ENCODE measurements at places on chromosomes 7 and 10.

- DNase-seq, result no peak
These were observed 74.3 kb downstream of the GFRA1 start for GRCh38 chr10:116198676-116199035.

DNA sequence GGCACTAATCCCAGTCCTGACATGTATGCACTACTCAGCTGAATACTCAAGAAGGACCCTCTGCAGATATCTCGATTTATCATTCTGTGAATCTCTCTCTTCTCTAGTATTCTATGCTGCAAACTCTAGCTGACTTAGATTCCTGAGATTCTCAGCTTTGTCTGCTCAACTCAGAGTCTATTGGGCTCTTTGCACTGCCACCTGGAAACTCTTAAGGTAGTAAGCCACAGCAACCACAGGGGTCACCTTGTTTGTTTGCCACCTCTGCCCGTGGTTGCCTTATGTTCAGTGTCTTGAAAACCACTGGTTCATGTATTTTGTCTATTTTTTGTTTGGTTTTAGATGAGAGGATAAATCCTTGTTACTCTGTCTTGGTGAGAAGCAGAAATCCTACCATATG lies 72.9 kb downstream of the SP8 start:
- DNase-seq, result no peak

GRCh38 chr7:128071376-128071775 lies 40.1 kb upstream of the LRRC4 start:
- no peak for DNase-seq

DNA sequence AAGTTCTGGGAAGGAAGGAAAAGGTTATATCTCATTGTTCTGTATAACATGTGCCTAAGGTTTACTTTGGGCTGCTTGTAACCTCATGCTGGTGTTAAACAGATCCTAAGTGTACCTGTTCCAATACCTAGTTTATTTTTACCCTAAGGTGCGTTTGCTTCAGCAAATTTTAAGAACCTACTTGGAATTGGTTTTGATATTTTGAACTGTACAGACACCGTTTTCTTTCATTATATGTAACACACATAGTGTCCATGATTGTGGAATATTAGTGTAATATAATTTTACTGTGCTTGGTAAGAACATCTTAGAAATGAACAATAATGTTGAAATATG lies 285.6 kb upstream of the DKK1 start:
- DNase-seq, result no peak

DNA sequence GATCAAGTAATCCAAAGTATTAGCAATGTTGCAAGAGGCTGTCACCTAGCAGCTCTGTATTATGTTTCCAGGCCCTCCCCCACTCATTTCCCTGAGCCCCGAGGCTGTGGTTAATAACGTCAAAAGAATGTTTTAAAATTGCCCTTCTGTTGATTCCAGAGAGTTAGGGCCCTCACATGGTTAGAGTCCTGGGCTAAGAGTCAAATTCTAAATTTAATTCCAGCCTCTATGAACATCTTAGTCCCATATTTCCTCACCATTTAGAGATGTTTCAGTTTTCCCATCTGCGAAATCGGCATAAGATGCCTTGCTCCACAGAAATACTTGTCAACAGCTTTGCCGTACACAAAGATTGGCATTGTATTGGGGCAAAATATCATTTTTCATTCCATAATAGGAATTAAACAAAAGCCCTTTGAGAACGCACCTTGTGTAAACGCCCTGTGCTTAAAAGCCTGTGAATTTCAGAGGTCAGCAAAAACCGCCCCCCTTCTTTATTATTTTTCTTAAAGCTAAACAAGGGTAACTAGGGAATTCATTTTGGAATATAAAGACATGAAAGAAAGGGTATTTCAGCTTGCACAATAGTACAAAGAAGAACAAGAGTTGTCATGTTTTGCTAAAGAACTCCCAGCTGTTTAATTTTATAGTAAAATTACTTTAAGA lies 135.8 kb downstream of the ARID5B start:
- peak; percentile 67 for DNase-seq

DNA sequence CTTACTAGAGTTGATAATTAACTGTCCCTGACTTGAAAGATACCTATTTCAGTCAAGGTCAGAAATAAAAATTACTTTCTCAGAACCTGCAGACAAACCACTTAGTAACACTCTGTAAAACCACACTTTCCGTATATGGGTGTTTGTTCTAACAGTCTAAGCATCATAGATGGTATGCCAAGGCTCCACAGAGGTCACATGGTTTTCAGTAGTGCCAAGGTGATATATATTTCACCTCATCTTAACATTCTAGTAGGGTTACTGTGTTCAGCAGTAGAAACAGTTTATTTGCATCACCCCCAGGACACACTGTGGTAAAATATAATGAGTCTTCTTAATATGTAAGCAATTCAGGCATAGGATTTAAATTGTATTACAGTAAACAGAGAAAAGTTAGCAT lies 61.5 kb downstream of the KCND2 start:
- no peak for DNase-seq

DNA sequence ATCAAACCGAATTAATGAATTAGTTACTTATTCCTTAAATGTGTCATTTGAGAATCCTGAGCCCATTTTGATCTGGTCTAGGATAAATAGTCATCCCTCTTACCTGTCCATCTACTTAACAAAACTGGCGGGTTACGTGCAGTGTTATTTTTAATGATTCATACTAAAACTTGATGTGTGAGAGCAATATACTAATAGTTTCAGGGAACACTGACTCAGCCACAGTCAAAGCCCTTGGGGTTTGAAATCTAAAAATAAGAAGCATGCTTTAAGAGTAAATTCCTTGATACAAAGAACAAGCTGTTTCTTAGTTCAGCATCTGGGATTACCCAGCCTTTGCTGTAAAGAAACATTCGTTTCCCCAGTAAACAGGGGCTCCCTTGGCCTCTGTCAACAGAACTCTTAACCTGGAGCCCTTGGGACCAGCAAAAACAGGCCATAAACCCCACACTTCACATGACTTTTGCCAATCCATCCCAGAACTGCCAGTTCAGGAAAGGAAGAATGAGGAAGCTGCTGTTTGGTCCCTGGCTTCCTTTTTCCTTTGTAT lies 370.6 kb upstream of the IGFBP3 start:
- DNase-seq, result no peak

GRCh38 chr10:9102026-9102425 lies 1047.5 kb downstream of the GATA3 start:
- no peak for DNase-seq

GRCh38 chr10:60952067-60952845 lies 8.3 kb upstream of the RHOBTB1 start:
- no peak for DNase-seq

GRCh38 chr7:155064186-155064585 lies 5.9 kb upstream of the HTR5A start:
- DNase-seq, result no peak

GRCh38 chr10:20573924-20574323 lies 323.2 kb downstream of the NEBL start:
- no peak for DNase-seq

GRCh38 chr7:31002256-31002655 lies 38.5 kb downstream of the GHRHR start:
- peak; percentile 59 for DNase-seq

DNA sequence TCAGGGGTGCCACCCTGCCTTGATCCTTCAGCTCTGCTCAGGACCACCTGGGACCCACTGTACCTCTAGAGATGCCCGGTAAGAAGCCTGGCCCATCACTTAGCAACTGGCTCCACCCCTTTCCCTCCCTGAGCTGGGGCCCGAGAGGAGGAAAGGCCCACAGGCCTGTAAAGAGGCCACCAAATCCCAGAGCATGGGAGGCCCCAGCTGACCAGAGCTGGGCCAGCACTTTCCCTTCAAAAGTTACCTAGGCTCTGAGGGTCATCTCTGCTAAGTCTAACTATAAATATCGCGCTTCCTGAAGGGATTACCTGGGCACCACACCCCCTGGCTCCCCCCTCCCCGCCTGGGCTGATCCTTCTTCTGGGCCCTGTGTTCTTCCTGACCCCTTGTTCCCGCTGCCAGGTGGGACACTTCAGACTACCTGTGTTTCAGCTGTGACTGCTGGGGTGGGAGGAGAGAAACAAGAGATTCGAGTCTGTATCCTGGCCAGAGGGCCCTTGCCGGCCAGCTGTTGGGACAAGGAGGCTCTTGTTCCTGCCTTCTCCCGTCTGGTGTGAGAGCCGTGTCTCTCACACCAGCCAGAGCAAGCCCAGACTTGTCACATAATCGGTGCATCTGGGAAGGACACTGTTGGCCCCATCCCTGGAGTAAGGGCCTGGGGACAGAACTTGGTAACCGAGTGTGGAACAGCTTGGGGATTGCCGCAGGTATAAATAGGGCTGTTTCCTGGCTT lies 22.8 kb upstream of the ANKRD2 start:
- no peak for DNase-seq

GRCh38 chr7:129690701-129691100 lies 79.2 kb downstream of the NRF1 start:
- no peak for DNase-seq

GRCh38 chr7:12674861-12675260 lies 12.6 kb upstream of the ARL4A start:
- DNase-seq, result no peak

- no peak for DNase-seq
These were observed 466.3 kb downstream of the SEMA3D start for GRCh38 chr7:84720456-84721097.

DNA sequence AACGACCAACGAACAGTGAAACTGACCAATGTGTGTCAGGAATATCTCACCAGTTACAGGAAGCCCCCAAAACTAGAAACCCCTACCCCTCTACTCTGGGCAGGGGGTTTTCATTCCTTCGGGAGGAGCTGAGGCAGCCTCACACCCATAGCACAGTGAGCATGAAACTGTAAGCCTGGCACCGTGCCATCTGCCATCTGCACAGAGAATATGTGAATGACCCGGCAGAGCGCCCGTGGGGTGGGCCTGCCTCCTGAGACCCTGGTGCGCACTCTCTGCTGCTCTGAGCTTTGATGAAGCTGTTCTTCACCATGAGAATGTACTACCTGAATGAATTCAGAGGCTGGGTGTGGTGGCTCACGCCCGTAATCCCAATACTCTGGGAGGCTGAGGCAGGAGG lies 27.1 kb downstream of the DAGLB start:
- no peak for DNase-seq

DNA sequence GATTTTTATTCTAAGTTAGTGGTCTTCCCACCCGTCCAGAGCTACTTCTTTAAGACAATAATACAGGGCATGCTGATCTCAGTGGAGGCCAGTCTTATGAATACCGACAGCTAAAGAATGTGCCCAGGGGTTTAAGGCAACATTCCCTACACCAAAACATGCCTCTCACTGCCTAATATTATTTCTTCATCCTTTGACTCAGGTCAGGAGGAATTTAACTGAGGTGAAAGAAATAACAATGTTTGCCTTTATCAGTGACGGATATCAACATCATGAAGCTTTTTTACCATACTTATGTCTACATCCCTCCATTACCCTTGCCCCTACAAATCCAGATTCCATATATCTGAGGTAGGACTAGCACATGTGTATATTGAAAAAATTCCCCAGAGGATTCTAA lies 33.3 kb upstream of the TES start:
- no peak for DNase-seq

- DNase-seq, result no peak
These were observed 92.9 kb downstream of the DNAJB6 start for GRCh38 chr7:157429680-157430224.

- DNase-seq, result no peak
These were observed 20.7 kb downstream of the PLPP4 start for GRCh38 chr10:120477743-120478141.

- DNase-seq, result no peak
These were observed 64.2 kb downstream of the BICC1 start for GRCh38 chr10:58576751-58577436.

DNA sequence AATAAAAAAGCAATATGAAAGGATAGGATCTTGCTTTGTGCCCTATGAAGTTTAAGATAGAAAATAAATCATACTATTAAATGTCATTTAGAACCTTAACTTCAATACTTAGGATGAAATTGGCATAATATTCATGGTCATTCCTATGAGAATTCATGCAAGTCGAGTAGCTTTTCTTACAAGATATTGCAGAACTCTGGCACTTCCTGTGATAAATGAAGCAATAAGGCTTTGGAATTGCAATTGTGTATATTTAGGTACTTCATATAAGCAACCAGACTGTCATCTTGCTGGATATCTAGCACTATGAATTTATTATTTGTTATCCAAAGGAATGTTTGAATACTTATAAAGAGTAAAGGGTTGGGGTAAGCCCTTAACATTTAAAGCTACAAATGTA lies 116.5 kb downstream of the ZNF438 start:
- no peak for DNase-seq

GRCh38 chr7:127935847-127936376 lies 95.3 kb downstream of the LRRC4 start:
- DNase-seq, result no peak

DNA sequence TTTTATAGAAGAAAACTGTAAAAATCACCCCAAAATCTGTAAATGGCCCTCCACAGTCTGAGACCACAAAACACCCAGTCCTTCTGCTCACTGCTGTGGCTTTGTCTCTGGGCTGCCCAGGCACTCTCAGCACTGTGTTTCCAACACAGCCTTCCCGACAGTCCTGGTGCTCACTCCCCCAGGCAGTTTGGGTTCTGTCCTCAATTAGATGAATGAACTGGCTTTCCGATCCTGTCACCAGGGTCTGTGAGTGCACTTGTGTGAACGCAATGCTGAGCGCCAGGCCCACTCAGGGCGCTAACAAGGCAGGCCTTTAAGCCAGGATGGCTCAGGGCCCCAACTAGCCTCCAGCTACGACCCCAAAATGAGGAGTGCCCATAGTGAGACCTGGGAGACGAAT lies 3.3 kb downstream of the MAD1L1 start:
- DNase-seq, result no peak

All from HFF-Myc (cell line).